ENCODE measurements at places on chromosomes 13 and 19.

DNA sequence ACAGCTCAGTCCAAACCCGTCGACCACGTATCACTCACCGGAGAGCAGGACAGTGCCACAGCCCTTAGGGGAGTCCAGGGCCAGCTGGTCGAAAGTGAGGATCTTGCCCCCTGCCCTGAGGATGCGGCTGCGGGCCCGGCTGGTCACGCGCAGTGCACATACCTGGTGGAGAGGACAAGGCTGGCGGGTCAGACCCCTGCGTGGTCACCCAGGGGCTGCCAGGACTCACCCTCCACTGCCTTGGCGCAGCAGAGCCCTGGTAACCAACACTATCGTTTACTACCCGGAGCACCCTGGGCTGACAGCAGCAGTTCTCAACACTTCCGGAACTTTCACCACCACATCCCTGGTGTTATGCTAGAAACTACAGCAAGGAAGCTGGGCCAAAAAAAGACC is 1.2 kb upstream of the FAM83E start:
- DNase-seq: no peak

- DNase-seq: no peak
These were observed 149.0 kb upstream of the SERP2 start for GRCh38 chr13:44224450-44225149.

- DNase-seq: no peak
These were observed 167.0 kb upstream of the EDNRB start for GRCh38 chr13:78085434-78086225.

DNA sequence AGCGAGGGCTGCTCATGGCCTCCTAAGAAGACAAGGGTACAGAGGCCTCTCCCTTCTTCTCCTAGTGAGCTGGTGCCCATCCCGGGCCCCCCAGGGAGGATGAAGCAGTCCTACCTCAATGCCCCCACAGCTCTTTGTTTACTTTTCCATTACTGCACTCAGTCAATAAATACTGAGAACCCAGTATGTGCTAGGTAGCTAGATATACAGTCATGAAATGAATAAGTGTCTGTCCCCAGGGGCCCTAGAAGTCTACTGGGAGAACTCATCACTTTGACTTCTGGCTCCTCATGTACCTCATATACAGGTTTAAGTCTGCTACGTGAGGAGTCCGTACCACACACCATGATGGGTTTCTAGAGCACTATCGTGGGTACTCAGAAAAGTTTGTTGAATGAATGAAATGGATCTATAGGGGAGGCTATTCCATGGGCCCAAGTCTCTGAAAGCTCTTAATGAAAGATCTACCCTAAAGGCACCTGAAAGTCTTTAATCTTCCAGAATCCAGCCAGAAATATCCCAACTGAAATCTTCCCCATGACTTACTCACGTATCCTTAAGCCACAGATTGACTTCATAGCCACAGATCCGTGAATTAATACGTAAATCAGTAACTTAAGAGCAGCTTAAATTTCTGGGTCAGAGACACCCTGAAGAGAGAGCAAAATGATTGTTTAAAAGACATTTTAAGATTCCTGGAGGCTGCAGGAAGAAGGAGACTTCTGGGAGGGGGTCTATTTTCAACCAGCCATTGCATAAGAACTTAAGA is 51.6 kb upstream of the POMP start:
- no peak for DNase-seq

GRCh38 chr19:1094655-1094977 is 559 bp downstream of the POLR2E start:
- no peak for DNase-seq

GRCh38 chr19:55453511-55454260 is 7.8 kb downstream of the ISOC2 start:
- no peak for DNase-seq

DNA sequence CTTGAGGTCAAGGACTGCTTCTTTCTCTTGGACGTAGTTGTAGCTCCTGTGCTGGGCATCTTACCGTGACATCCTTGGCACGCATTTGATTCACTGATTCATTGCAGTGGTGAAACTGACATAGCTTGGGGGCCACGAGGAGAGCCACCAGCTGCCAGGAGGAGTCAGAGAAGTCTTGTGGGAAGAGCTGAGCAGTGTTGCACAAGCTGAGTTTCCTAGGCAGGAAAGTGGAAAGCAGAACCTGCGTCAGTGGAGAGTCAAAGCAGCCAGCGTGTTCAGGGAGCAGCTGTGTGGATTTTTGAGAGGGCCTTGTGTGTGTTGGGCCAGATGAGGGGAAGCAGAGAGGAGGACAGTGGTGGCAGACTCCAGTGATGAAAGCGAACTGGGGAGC is 5.3 kb upstream of the GPR183 start:
- peak; percentile 73 for DNase-seq

GRCh38 chr13:102128216-102128810 is 273.5 kb downstream of the FGF14 start:
- DNase-seq: no peak

- DNase-seq: peak; percentile 14
These were observed 1.4 kb downstream of the KCTD15 start for GRCh38 chr19:33797802-33798671.

GRCh38 chr19:40143612-40144011 is 47.6 kb upstream of the MAP3K10 start:
- DNase-seq: no peak

- no peak for DNase-seq
These were observed 177.8 kb downstream of the OLFM4 start for GRCh38 chr13:53206455-53206854.

DNA sequence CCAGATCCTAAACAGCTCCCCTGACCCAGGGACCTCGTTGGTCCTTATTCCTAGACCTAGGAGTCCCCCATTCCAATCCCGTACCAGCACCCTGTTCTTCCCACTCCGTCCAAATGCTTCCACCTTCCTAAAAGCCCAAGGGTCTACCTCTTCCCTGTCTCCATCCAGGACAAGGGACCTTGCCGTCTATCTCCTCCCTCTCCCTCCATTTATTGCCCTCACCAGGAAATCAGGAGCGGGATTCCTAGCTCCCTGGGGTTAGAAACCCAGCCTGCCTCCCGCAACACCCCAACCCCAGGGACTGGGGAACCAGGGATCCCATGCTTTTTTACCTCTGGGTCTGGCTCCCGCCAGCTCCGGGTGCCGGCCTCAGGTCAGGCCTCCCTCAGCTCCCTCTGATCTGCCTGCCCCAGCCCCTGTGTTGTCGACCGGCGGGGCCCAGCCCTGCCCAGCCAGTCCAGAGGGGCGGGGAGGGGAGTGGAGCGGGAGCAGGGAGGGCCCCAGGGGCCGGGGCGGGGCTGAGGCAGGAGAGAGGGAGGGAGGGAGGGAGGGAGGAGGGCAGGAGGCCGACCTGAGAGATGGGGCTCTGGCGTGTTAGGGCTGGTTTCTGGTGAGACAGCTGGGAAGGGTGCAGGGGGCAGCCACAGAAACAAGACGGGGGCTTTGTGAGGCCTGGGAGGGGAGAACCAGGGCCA is at the start of gene B3GNT8:
Gene B3GNT8, minus strand, starts transcription at position 423 of the 695 bp plus-strand sequence. CDS start 596 bp downstream, outside the sequence.
- no peak for DNase-seq

DNA sequence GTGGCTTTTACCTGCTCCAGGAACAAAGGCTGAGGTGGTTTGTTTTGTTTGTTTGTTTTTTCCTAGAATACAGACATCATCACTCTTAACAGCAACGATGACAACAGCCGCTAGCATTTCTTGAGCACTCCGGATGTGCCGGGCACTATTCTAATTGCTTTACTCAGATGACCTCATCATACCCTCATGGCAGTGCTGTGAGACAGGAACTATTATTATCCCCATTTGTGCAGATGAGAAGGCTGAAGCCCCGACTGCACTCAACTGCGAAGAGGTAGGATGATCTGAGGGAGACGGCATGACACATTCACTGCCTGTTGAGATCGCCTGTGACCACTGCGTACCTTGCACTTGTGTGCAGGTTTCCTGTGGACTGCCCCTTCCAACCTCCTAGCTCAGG is 66.5 kb downstream of the CCDC70 start:
- DNase-seq: no peak

DNA sequence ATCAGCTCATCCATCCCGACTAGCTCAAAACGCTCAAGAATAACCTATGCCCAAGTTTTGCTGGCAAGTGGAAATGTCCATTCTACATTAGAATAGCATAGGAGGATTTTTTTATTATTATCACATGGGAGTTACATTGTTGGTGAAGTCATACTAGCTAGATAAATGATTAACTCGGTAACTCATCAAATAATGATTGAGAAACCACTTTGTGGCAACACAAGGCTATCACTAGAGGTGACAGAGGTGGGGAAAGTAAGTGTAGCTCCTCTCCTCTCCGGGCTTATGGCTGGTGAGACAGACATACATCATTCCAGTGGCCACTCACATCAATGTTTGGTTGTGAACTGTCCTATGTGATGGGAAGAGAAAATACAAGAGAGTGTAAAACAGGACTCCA is 161.6 kb downstream of the ZIC5 start:
- DNase-seq: no peak

- no peak for DNase-seq
These were observed 51.5 kb downstream of the RASA3 start for GRCh38 chr13:114080739-114081561.

- no peak for DNase-seq
These were observed 5.5 kb upstream of the ECH1 start for GRCh38 chr19:38836983-38837626.

DNA sequence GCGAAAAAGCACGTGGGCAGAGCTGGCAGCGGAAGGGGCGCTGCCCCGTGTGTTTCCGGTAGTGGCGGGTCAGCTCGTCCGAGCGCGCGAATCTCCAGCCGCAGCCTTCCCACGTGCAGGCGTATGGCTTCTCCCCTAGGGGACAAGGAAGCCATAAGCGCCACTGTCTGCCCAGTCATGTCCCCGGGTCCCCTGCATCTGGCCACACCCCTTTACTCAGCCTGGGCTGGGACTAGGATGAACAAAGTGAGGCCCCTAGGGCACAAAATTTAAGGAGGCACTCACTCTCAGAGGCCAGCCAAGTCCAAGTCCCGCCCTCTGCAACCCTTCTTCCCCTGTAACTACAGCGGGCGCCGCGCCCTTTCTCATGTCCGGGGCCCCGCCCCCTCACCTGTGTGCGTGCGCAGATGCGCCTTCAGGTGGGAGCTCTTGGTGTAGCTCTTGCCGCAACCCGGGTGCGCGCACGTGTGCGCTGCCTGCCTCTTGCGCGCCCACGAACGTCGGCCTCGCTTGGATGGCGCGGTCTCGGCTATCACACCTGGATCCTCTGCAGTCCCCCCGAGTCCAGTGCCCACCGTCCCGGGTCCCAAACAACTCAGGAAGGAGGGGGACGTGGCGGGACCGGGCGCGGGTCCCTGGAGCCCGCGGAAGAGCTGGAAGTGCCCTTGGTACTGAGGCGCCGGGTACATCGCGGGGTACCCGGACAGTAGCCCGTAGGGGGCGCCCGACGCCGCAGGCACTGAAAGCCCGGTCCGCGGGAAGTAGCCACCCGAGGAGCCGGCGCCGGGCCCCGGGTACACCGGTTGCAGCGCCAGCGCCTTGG is 1.9 kb downstream of the KLF1 start:
- DNase-seq: peak; percentile 52

All from globus pallidus (tissue), 1 donor.